ENCODE measurements at places on chromosomes 3 and 15. TPM values are rescaled to one million over a fixed set of nuclear protein-coding genes. Genes with fewer than 3 reads are reported as not detected.

- DNase-seq = no peak
Observed at GRCh38 chr15:65532738-65533051, 2.4 kb downstream of the HACD3 start.

GRCh38 chr15:58552505-58553364 lies 120.9 kb downstream of the LIPC start:
- DNase-seq = no peak

GRCh38 chr3:195693428-195694216 lies 27.2 kb upstream of the MUC20 start:
- no peak for DNase-seq

DNA sequence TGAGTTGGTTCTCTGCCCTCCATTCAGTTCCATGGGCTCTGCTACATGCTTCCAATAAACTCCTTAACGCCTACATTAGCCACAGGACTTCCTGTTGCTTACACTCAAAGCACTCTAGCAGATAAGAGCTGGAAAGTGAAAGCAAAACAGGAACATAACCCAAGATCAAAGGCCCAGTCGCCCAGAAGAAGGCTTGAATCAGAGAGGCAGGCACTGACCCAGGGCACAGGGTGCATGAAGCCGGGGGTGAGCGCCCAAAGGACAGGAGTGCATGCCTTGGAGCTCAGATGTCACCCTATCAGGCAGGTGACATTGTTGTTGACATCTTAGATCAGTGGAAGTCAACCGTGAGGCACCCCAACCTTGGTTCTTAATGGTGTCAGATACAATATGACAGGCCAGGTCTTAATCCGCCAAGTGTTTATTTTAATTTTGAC lies 235.1 kb downstream of the UACA start:
- peak; percentile 42 for DNase-seq

- no peak for DNase-seq
Observed at GRCh38 chr3:61627768-61628185, 66.4 kb downstream of the PTPRG start.

GRCh38 chr3:65963787-65964677 lies 74.7 kb downstream of the MAGI1 start:
- no peak for DNase-seq

- DNase-seq = no peak
Observed at GRCh38 chr3:132804498-132804897, 82.3 kb upstream of the NPHP3 start.

DNA sequence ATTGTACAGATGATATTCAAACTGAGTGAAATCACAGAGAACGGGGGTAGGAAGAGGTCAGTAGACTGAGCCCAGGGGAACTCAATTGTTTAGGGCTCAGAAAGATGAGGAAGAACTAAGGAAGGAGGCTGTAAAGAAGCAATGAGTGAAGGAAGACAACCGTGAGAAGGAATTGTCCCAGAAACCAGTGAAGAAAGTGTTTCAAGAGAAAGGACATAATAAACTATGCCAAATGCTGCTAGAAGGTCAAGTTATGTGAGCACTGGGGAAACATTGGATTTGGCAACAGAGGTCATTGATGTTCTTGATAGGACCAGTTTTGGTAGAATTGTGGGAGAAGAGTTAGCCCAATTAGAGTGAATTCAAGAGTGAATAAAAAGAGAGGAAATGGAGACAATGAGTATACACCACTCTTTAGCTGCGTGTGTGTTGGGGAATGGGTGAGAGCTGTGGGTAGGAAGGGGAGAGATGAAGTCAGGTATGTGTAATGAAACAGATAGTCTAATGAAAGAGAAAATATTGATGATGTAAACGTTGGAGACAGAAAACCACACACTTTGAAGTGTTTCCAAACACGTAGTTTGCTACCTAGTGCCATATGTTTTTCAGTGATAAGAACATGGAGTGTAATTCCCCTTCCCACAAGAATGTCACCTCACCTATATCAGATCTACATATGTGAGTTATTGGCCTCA lies 42.5 kb upstream of the MME start:
- no peak for DNase-seq

The GOLGA6L7 gene
- not detected for total RNA-seq

The ZPLD1 gene
- not detected for total RNA-seq
